ENCODE measurements at places on chromosomes 7 and 10. TPM values are rescaled to one million over a fixed set of nuclear protein-coding genes. Genes with fewer than 3 reads are reported as not detected.
A peak's percentile ranks its signal among the peaks of the same experiment; 100 is the strongest.

The NAT16 gene
- total RNA-seq, result not detected

The PAPOLB gene
- 0.05 TPM for total RNA-seq

DNA sequence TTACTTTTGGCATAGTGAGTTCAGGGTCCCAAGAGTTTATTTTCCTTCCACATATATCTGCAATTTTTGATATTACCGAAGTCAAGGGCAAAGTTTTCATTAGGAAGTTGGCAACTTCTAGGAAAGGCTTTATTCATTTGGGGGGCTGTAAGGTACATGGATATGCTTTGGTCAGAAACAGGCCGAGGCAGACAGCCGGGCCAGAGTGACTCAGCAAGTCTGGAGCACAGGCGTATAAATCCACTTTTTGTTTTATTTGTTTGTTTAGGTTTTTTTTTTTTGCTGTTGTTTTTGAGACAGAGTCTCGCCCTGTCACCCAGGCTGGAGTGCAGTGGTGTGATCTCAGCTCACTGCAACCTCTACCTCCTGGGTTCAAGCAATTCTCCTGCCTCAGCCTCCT lies 3.7 kb downstream of the ZNF680 start:
- H3K27me3 ChIP-seq, result no peaks in the 10 kb centered on the region
- no peak for DNase-seq
- H3K4me1 ChIP-seq, result no peaks in the 10 kb centered on the region
- H3K36me3 ChIP-seq, result no peaks in the 10 kb centered on the region
- H3K27ac ChIP-seq, result no peak overlapping the region

DNA sequence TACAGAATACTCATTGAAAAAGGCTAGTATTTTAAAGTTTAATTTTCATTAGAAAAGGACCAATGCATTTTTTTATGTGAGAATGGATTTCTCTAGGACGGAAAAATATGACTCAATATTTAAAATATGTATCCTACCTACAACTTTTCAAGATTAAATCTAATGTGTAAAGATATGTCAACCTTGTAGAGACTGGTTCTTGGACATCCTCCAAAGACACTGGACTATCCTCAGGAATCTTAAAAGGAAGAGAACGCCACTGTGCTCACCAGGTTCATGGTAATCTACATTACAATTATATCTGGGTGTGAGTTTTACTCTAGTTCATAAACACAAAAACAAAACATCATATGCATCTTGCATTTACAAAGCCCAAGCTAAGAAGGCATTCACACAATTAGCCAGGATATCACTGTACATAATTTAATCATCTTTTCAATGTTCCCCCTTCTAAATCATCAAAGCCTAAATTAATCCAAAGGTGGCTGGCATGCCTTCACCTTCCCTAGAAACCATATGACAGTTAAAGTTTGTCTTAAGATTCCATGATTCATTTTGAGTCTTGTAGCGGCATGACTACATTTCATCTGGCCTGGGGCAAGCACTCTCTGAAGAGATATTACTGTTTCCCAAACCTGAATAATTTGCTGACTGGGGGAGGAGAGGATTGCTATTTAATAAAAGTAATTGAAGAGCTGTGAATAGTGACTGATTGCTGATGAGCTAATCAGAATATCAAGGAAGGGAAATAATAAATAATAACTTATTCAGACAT lies 12.0 kb downstream of the SGCE start:
- DNase-seq, result no peak
- H3K36me3 ChIP-seq, result no peaks in the 10 kb centered on the region
- no peaks in the 10 kb centered on the region for H3K4me1 ChIP-seq
- no peak overlapping the region for H3K4me3 ChIP-seq

The PCLO gene
- total RNA-seq, result 6.9 TPM

GRCh38 chr7:87876869-87877234 lies 559 bp downstream of the DBF4 start:
- H3K4me3 ChIP-seq, result peak overlapping the region; percentile 85
- no peaks in the 10 kb centered on the region for H3K27me3 ChIP-seq
- no peaks in the 10 kb centered on the region for H3K36me3 ChIP-seq
- peaks cover 3% of the 10 kb centered on the region for H3K4me1 ChIP-seq

DNA sequence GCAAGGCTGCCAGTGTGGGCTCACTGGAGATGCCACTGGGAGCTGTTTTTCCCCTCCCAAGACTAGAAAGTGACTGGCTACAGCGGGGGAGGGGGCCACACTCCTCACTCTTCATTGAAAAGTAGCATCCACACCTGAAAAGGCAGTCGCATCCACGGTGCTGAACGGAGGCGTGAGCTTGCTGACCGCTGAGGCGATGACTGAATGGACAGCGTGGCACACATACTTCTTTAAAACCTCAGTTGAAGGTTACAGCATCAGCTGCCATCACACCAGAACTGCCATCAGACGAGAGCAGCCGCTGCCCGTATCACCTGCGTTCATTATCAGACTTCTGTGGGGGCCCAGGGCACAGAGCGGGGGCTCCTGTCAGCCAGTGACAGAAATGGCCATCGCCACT lies 327.2 kb downstream of the DNAJB6 start:
- no peak overlapping the region for H3K27ac ChIP-seq
- DNase-seq, result no peak
- no peaks in the 10 kb centered on the region for H3K27me3 ChIP-seq
- no peak overlapping the region for H3K4me3 ChIP-seq
- H3K4me1 ChIP-seq, result no peaks in the 10 kb centered on the region

The CALCR gene
- total RNA-seq, result not detected

DNA sequence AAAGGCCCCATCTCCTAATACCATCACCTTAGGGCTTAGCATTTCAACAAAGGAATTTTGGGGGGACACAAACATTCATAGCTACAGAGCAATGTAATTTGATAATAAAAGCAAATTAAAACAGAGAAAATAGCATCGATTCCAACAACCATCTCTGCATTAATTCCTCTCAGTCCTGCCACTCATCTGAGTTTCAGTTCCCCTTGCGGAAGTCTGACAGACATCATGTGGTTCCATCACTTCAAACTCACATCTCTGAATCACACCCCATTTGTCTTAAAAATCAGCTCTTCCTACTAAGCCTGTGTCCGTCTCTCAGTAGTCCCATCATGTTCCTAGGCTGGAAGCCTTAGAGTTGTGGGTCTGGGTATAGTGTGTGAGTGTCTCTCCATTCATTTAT lies 3.6 kb downstream of the ADCK2 start:
- H3K27ac ChIP-seq, result no peak overlapping the region
- no peak for DNase-seq
- H3K4me1 ChIP-seq, result peaks cover 20% of the 10 kb centered on the region
- no peak overlapping the region for H3K4me3 ChIP-seq
- H3K27me3 ChIP-seq, result no peaks in the 10 kb centered on the region

The SLC13A1 gene
- 0.32 TPM for total RNA-seq

DNA sequence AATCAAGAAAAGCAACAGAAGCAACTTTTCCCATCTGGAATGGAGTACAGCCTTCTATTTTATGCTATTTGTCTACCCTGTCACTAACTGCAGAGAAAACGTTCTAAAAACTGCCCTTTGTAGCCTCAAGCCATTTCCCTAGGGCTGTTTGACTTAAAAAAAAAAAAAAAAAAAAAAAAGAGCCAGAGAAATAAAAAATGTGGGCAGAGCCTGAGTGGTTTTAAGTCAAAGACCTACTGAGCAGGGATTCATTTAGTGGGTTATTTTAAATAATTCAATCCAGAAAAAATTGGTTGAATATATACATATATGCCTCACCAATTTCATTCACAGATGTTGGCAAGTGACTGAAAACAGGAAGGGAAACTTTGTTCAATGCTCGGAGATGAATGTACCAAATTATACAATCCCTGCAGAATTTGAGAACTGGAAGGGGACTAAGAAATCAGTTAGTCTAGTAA lies 75.2 kb downstream of the PPP1R3C start:
- no peak for DNase-seq
- peaks cover 5% of the 10 kb centered on the region for H3K4me1 ChIP-seq
- no peaks in the 10 kb centered on the region for H3K27me3 ChIP-seq
- H3K27ac ChIP-seq, result no peak overlapping the region

- no peaks in the 10 kb centered on the region for H3K27me3 ChIP-seq
- H3K27ac ChIP-seq, result no peak overlapping the region
- no peak for DNase-seq
- H3K4me1 ChIP-seq, result no peaks in the 10 kb centered on the region
These were observed 130.3 kb downstream of the PKD1L1 start for GRCh38 chr7:47817917-47818316.

DNA sequence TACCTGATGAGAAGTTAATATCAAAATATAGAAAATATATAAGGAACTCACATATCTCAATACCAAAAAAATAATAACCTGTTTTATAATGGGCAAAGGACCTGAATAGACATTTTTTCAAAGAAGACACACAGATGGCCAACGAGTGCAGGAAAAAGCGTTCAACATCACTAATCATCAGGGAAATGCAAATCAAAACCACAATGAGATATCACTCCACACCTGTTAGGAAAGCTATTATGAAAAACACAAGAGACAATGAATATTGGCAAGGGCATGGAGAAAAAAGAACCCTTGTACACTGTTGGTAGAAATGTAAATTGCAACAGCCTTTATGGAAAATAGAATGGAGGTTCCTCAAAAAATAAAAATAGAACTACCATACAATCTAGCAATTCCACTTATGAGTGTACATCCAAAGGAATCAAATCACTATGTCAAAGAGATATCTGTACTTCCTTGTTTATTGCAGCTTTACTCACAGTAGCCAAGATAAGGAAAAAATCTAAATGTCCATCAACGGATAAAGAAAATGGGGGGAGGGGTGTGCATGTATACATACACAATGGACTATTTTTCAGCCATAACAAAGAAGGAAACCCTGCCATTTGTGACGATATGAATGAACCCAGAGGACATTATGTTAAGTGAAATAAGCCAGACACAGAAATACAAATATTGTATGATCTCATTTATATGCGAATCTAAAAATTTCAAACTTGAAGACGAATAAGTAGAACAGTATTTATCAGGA lies 3.6 kb upstream of the ALOX5 start:
- H3K4me1 ChIP-seq, result no peaks in the 10 kb centered on the region
- H3K4me3 ChIP-seq, result no peak overlapping the region
- DNase-seq, result no peak

GRCh38 chr10:77210645-77211044 lies 427.0 kb downstream of the KCNMA1 start:
- no peaks in the 10 kb centered on the region for H3K27me3 ChIP-seq
- no peak overlapping the region for H3K27ac ChIP-seq
- H3K4me3 ChIP-seq, result no peak overlapping the region

DNA sequence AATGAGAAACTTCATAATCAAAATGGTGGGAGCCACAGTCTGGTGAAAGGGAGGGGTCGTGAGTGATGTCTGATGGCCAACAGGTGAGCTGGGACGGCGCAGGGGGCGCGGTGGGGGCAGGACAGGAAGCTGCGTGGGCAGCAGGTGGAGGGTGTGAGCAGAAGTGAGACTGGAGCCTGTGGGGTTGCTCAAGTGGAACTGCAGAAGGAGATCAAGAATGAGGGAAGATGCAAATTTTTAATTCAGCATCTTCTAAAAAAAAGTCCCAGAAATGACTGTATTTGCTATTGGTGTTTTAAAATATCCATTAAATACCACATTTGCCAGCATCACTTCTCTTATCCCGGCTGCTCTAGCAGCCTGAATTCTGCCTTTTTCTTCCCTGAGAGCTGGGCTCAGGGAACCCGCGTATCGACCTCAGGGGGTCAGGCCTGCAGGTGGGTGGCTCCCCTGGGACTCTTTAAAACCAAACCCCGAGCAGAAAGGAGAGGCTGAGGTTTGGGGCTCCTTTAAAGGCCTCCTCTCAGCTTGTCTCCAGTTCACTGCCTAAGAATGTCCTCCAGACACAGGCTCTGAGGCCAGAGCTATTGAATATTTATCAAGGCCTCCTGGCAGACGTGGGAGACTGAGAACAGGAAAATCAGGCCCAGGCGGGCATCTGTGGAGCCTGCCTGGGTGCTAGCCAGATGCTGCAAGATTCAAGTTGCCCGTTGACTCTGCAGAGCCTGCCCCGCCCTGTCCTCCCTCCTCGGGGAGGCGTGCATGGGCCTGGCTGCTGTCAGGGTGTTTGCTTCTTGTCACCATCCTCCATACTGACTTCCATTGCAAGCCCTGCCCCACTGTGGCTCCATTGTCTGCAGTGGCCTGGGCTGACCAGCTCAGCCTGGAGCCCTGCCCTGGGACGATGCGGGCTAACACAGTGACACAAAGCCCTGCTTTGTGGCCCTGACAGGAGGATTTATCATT lies 53.9 kb downstream of the SYPL1 start:
- peaks cover 5% of the 10 kb centered on the region for H3K4me1 ChIP-seq
- DNase-seq, result peak; percentile 77
- no peaks in the 10 kb centered on the region for H3K27me3 ChIP-seq
- no peak overlapping the region for H3K4me3 ChIP-seq

DNA sequence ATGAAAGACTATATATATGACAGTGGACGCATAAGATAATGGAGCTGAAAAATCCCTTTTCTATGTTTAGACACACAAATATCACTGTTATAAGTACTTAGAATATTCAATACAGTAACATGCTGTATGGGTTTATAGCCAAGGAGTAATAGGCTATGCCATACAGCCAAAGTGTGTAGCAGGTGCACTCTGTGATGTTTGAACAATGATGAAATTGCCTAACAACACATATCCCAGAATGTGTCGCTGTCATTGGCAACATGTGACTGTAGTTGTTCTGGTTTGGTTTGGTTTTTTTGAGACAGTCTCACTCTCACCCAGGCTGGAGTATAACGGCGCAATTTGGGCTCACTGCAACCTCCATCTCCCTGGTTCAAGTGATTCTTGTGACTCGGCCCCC lies 26.1 kb downstream of the NOM1 start:
- no peak overlapping the region for H3K4me3 ChIP-seq
- H3K27ac ChIP-seq, result no peak overlapping the region
- H3K27me3 ChIP-seq, result no peaks in the 10 kb centered on the region
- peak; percentile 6 for DNase-seq

GRCh38 chr10:122243550-122243949 lies 27.5 kb upstream of the BTBD16 start:
- no peak overlapping the region for H3K27ac ChIP-seq
- H3K4me3 ChIP-seq, result no peak overlapping the region
- no peaks in the 10 kb centered on the region for H3K36me3 ChIP-seq
- H3K4me1 ChIP-seq, result no peaks in the 10 kb centered on the region

The SORCS3 gene
- not detected for total RNA-seq

GRCh38 chr7:73802459-73802858 lies 28.3 kb upstream of the CLDN4 start:
- peak; percentile 26 for DNase-seq
- H3K4me1 ChIP-seq, result no peaks in the 10 kb centered on the region
- no peaks in the 10 kb centered on the region for H3K27me3 ChIP-seq
- H3K27ac ChIP-seq, result no peak overlapping the region
- H3K36me3 ChIP-seq, result no peaks in the 10 kb centered on the region

DNA sequence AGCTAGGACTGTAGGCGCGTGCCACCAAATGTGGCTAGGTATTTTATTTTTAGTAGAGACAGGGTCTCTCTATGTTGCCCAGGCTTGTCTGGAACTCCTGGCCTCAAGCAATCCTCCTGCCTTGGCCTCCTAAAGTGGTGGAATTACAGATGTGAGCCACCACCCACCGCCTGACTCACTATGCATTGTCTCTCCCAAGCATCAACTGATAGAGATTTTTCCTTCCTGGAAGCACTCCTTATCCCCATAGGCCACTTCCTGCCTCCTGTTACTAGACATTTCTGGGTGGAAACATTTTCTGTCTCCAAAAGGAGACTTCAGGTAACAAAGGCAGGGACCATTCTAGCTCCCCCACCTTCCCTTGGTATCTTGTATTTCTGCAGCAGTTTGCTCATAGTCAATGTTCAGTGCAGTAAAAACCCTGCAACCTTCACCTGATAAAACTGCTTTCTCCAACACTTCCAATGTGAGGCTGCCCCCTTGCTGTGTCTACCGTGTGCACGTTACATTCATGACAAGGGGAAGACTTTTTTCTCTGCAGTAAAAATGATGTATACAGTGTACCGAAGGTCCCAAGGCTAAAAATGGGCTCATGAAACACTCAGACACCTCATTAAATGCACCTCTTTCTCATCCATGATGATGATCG lies 84.9 kb downstream of the NHLRC2 start:
- DNase-seq, result no peak
- H3K4me1 ChIP-seq, result no peaks in the 10 kb centered on the region
- H3K27me3 ChIP-seq, result no peaks in the 10 kb centered on the region
- H3K36me3 ChIP-seq, result no peaks in the 10 kb centered on the region
